Activated CD4-positive, alpha-beta T cell treated with anti-CD3 and anti-CD28 coated beads for 24 hours (primary cell): ENCODE measurements at places on chromosomes 11 and 22.

GRCh38 chr11:35945137-35945518 lies 1.3 kb downstream of the LDLRAD3 start:
- no peak for DNase-seq

DNA sequence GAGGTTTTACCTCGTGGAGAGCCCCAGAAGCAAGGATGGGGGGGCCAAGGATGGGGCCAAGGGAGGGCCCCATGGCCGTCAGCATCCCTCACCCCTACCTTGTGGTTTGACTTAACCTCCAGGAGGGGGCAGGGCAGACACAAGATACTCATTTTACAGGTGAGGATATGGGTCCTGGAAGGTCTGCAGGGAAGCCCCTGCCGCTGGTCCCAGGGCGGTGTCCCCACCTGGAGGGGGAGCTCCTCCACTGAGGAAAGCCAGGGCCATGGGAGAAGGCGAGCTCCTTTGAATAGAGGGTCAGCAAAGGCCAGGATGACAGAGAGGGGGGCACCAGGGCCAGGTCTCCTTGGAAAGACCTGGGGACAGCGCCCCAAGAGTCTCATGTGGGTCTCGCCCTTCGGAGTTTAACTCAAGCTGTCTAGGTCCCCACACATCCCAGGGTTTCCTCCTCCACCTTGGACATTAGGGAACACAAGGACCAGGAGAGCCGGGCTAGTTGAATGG lies 5.9 kb upstream of the ADORA2A start:
- DNase-seq: no peak

DNA sequence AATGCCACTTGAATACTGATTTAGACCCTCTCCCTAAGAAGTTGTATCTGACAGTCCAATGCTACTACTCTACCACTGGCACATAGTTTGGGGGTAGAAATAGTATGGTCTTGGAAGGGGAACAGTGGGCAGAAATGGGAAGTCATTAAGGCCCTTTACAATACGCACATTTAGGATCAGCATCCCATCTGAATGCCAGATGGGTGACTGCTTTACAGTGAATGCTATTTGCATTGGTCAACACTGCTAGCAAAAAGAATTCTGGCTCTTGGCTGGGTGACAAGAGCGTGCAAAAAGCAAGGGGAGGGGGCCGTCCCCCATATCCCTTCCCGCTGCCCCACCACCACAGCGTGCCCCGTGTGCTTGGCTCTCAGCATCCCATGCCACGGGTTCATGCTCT lies 104.7 kb upstream of the BID start:
- no peak for DNase-seq

DNA sequence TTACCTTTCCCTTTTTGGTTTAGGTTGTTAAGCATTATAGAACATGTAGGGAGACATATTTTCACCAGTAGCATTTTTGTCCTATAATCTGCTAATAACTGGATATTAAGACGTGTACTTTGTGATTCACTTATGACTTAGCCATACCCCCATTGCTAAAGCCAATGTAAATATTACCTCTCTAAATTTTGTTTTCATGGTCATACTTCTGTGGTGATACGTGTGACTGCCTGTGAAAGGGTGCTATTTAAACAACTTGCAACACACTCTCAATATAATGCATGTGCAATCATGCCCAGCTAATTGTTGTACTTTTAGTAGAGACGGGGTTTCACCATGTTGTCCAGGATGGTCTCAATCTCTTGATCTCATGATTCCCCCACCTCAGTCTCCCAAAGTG lies 36.2 kb upstream of the PAK1 start:
- no peak for DNase-seq

GRCh38 chr11:61949169-61950034 lies 749 bp upstream of the BEST1 start:
- DNase-seq: no peak
